HFF-Myc (cell line): ENCODE measurements at places on chromosomes 5 and 9.
A peak's percentile ranks its signal among the peaks of the same experiment; 100 is the strongest.

DNA sequence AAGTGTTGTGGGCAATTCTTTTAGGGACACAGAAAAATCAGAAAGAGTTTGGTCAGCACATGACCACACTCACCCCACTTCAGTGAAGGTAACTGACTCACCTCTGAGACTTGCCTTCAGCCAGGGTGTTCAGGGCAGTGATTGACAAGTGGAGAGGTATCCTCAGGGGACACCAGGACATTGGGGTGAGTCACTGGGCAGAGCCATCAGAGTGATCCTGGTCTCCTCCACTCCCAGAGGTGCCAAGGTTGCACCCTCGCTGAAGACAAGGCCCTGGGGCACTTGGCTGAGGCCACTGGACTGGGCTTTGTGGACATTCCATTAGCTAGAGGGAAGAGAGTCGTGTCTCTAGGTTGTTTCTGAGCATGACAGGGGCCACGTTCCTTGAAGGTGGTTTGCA, 113.4 kb downstream of the GADD45G start:
- no peak for DNase-seq

DNA sequence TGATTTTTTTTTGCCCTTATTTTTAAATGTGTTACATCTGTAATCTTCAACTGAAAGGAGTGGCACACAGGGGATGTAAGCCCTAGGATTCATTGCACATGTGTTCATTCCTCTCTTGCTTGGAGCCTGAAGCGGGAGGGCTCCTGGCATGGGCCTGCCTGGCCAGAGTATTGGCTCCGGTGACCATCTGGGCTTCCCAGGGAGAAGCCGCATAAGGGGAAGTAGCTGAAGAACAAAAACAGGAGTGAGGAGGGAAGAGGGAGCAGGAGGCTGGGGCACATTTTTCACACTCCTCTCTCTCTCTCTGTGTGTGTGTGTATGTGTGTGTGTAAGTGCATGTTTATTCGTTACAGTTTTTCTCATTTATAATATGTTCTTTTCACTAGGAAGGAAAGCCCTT, 269.9 kb downstream of the PRR16 start:
- DNase-seq = peak; percentile 11

DNA sequence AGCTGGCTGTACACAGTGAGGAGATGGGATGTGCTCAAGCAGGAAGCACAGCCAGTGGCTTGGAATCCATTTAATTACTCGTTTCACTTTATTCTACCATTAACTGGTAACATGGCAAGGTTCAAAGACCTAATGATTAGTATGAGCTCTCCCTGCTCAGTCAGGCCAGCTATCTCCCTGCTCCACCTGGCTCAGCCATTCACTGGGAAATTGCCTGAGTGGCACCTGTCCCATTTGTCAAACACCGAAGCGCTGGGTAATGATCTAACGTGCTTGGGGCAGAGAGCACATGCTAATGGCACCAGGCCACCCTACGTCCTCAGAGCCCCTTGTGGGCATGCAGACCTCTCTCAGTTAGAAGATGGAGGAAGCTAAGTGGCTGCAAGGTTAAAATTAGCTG, 162.2 kb downstream of the TTLL11 start:
- no peak for DNase-seq

GRCh38 chr5:75320371-75320770, 16.6 kb upstream of the HMGCR start:
- DNase-seq = no peak

- DNase-seq = no peak
Measured at GRCh38 chr5:95100551-95100950, 184.3 kb downstream of the MCTP1 start.

- DNase-seq = no peak
Measured at GRCh38 chr5:83530193-83530592, 58.6 kb downstream of the VCAN start.

GRCh38 chr5:23139338-23140171, 286.4 kb upstream of the CDH12 start:
- DNase-seq = no peak

- DNase-seq = no peak
Measured at GRCh38 chr9:121881920-121882500, 211.1 kb downstream of the TTLL11 start.
